ENCODE measurements at places on chromosomes 3 and 15.

- DNase-seq, result no peak
Observed at GRCh38 chr3:108125550-108126071, 34.8 kb upstream of the CD47 start.

- DNase-seq, result no peak
Observed at GRCh38 chr15:99956820-99957641, 223.8 kb upstream of the LYSMD4 start.

GRCh38 chr3:14273901-14274611, 95.4 kb downstream of the LSM3 start:
- peak; percentile 51 for DNase-seq

GRCh38 chr3:14147066-14147435, 22.2 kb downstream of the TMEM43 start:
- no peak for DNase-seq

DNA sequence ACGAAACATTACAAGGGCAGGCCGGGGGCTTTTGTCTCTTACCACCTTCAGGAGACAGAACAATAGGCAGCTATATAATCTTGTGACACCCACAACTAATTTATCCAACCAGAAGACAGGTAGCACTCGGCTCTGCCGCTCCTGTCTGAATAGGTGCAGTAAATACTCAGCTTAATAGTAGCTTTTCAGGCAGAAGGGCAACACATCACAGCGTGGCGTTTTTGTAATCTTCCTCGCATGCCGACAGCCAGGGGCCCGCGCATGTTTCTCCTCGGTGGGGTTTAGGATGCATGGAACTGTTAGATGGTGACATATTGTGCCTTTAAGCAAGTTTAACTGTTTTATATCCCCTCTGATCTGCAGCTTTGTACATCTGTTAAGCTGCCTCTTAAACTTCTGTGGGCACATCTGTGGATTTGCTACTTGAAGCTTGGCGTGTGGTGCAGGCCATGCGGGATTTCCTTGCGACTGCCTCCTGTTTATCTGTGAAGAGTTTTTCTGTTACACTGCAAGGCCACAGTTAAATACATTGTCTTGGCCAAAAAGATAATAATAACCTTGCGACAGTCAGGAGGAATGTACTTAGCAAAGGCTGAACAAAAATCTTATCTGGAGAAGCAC, 123.2 kb upstream of the BNIP2 start:
- no peak for DNase-seq

- peak; percentile 66 for DNase-seq
Observed at GRCh38 chr3:51637941-51638471, 33.0 kb upstream of the TEX264 start.

Measured in kidney tubule cell (primary cell).